ENCODE measurements at places on chromosomes 7 and 10. TPM values are rescaled to one million over a fixed set of nuclear protein-coding genes. Genes with fewer than 3 reads are reported as not detected.

The ODAD2 gene
- 0.34 TPM for polyA plus RNA-seq

The CHST3 gene
- 8.1 TPM for polyA plus RNA-seq

The PDE6C gene
- not detected for polyA plus RNA-seq

The FXYD4 gene
- polyA plus RNA-seq: not detected

The MYO3A gene
- polyA plus RNA-seq: not detected

The CYP2C18 gene
- polyA plus RNA-seq: 0.02 TPM

The MYH16 gene
- not detected for polyA plus RNA-seq

The DUSP5 gene
- 48.9 TPM for polyA plus RNA-seq

The OGDH gene
- polyA plus RNA-seq: 60.8 TPM

The TMEM176A gene
- polyA plus RNA-seq: 0.38 TPM

The RBM28 gene
- 22.9 TPM for polyA plus RNA-seq

The RNLS gene
- 16.2 TPM for polyA plus RNA-seq

The GNAT3 gene
- not detected for polyA plus RNA-seq

DNA sequence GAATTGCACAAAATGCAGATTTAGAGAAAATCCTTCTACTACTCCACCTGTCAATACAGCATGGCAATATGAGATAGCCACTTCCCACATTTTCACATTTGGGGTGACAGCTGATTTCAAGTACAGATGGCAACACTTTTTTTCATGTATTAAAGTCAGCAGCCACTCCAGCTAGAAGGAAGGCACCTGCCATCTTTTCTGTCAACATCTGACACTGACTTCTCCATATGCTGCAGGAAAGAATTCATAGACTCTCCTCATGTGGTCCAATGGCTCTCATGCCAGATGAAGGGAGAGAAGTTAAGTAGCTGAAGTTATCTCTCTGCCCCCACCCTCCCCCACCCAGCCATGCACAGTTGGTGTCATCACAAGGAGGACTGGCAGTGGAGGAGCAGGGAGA, 912.0 kb downstream of the SORCS1 start:
- DNase-seq: no peak

- DNase-seq: no peak
Measured at GRCh38 chr10:78937800-78938694, 130.7 kb upstream of the ZMIZ1 start.

DNA sequence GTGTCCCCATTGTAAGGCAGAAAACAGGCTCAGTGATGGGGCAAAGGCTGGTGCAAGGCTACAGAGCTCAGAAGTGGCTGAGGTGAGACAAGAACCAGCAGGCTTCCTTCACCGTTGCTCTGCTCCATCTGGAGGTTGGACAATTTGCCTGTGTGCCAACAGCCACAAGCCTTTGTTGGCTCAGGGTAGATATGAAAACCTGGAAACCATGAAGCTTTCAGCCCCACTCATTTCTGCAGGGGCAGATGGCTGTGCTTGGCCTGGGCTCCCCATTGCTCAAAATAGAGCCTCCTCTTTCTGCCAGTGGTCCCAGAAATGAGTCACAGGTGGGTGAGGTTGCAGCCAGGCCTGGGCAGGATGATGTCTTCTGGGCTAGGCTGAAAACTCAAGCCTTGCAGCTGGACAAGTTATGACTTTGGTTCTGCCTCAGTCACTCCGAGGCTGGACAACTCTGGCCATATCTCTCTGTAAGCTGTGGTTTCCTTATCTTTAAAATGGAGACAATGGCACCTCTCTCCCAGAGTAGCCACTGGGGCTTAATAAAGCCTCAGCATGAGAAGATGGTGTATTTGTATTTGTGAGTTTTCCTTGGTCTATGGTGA, 12.2 kb upstream of the ZNF273 start:
- DNase-seq: no peak

- no peak for DNase-seq
Measured at GRCh38 chr10:62333988-62334682, 40.0 kb upstream of the ZNF365 start.

DNA sequence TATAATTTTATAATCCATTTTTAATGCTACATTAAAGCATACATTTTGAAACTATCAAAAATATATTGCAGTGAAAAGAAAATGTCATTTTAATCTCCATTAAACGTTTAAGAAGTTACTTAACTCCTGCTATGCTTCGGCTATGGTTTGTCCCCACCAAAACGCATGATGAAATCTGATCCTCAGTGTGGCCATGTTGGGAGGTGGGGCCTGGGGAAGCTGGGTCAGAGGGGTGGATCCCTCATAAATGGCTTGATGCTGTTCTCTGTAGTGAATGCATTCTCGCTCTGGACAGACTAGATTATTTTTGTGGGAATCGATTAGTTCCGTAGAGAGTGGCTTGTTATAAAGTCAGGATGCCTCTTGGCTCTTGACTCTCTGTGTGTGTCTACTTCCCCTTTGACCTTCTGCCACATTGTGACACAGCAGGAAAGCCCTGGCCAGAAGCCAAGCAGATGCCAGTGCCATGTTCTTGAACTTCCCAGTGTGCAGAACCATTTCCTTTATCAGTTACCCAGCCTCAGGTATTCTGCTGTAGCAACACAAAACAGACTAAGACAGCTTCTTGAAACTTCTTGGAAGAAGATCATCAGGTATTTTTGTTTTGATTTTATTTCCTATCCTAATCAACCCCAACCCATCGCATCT, 77.8 kb downstream of the TCERG1L start:
- DNase-seq: no peak

DNA sequence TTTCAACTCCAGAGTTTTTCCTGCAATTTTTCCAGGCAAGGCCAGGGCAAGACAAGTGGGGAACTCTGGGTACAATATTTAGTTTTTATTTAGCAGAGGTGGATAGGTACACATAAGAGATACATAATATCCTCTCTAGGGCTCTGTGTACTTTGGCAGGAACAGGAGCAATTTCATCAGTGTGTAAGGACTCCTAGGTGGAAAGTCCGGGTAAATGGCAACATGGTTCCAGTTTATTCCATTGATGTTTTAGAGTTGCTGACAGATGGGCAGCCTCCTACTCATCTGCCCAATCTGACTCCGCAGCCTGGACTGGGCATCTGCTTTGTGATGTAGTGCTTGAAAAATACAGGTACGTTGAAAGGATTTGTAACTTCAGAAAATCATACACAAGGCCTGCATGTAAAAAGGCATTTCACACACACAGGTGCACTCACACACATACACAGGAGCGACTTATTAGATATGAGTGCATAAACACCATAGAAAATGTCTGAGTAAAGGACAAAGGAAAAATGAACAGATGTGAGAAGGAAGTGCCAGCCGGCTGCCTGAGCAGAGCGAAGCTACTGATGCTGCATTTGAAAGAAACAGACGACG, 5.7 kb downstream of the PON1 start:
- no peak for DNase-seq

GRCh38 chr10:87066178-87066577, 28.5 kb downstream of the GLUD1 start:
- no peak for DNase-seq

- no peak for DNase-seq
Measured at GRCh38 chr7:75738604-75738974, at the start of gene HIP1. HIP1 (minus strand) TSS chr7:75738941; CDS start chr7:75738920, 21 bp downstream.

- peak; percentile 20 for DNase-seq
Measured at GRCh38 chr10:103666087-103666761, 172.7 kb downstream of the NEURL1 start.

DNA sequence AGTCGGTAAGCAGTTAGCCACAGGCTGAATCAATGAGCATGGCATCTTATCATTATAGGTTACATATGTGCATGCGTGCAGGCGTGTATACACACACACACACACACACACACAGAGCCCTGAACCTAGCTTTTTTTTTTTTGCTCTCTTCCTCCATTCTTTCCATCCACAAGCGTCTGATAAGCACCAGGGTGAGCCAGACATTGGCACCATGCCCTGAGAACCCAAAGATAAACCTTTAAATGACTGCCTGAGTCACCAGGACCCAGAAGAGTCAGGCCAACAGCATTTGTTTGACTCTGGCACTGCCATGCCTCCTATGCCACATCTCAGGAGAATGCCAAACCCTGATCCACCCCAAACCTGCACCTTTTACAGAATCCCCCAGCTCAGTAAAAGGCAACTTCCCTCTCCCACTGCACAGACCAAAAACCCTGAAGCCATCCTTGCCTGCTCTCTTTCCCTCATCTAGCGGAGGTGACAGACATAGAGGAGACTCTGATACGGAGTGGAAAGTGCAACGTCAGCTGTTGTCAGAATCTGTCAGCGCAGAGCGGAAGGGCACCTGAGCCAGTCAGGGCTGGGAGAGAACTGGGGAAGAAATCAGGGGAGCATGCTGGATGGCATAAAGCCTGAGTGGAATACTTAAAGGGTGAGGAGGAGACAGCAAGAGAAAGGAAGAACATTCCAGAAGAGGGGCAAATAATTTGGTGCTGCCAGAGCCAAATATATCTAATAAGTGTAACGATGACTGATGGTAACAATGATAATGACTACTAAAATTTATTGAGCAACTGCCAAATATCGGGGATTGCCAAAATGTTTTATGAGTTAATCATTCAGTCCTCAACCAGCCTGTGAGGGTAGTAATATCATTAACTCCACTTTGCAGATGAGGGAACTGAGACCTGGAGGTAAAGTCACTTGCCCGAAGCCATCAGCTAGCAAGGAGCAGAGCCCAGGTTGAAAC, 3.2 kb downstream of the PARP12 start:
- peak; percentile 83 for DNase-seq

GRCh38 chr7:11747715-11748485, 84.1 kb downstream of the THSD7A start:
- no peak for DNase-seq

DNA sequence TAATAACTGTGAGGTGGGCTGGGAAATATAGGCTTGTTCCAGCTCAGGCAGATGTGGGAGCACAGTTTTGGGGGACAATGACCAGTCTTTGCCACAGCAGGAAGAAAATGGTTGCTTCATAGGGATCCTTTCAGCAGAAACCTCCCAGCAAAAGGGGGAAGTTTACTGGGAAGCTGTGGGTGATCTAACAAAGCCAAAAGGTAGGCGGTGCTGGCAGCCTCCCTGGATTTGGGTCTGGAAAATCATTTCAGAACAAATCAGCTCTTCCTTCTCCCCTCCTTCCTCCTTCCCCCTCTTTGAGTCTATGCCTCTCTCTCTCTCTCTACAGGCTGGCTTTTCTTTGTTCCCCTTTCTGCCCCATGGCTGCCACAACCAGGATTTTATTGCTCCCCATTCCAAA, 16.2 kb downstream of the RPS24 start:
- no peak for DNase-seq

- no peak for DNase-seq
Measured at GRCh38 chr7:121212036-121212435, 116.8 kb upstream of the WNT16 start.

GRCh38 chr7:36967387-36967786, 243.1 kb upstream of the AOAH start:
- DNase-seq: peak; percentile 55

DNA sequence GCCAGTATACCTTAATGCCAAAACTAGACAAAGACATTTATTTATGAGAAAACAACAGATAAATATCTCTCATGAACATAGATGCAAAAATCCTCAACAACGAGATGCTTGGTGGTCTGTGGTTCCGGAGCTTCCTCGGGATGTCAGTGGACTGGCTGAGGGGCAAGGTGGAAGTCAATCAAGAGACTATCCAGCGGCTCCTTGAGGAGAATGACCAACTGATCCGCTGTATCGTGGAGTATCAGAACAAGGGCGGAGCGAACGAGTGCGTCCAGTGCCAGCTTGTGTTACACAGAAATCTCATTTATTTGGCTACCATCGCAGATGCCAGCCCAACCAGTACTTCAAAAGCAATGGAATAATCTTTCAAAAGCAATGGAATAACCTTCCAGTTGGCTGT, 60.0 kb upstream of the PARD3 start:
- no peak for DNase-seq

DNA sequence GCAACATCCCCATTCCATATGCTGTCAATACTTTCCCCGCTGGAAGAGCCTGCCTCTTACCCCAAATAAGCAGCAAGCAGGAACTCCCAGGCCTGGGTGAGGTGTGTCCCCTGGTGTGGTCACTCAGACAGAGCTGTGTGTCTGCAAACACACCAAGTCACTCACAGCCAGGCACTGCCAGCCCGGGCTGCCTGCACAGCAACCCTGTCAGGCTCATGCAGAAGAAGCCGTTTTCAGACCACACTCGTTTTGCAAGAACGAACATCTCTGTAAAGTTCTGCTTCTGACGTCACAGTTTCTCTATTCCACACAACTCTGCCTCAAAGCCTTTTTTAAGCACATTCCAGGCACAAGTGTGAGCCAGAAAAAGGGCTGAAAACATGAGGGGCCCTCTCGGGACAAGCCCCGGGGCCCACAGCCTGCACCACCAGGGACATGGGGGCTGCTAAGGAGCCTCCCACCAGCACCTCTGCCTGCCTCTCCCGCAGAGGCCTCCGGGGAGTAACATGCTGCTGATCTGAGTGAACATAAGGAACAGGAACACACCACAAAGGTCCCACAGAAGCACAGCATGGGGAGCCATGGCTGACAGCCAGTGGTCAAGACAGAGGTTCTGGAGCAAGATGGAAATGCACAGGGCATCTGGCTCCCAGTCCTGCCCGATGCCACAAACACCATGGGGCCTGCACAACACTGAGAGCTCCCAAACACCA, 11.4 kb downstream of the PTPRN2 start:
- DNase-seq: no peak

- DNase-seq: peak; percentile 49
Measured at GRCh38 chr7:87218796-87219544, 562 bp downstream of the TMEM243 start.

- no peak for DNase-seq
Measured at GRCh38 chr7:17770710-17771375, 169.5 kb downstream of the SNX13 start.

- DNase-seq: no peak
Measured at GRCh38 chr10:51285601-51286000, 211.3 kb downstream of the PRKG1 start.

DNA sequence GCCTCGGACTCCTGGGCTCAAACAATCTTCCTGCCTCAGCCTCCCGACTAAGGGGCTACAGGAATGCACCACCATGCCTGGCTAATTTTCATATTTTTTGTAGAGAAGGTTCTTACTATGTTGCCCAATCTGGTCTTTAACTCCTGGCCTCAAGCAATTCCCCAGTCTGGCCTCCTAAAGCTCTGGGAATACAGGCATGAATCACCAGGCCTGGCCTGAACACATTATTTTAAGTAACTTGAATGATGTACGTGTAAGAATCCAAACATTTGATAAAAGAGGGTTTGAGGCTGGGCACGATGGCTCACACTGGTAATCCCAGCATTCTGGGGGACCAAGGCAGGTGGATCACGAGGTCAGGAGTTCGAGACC, 13.0 kb upstream of the BAMBI start:
- peak; percentile 79 for DNase-seq

DNA sequence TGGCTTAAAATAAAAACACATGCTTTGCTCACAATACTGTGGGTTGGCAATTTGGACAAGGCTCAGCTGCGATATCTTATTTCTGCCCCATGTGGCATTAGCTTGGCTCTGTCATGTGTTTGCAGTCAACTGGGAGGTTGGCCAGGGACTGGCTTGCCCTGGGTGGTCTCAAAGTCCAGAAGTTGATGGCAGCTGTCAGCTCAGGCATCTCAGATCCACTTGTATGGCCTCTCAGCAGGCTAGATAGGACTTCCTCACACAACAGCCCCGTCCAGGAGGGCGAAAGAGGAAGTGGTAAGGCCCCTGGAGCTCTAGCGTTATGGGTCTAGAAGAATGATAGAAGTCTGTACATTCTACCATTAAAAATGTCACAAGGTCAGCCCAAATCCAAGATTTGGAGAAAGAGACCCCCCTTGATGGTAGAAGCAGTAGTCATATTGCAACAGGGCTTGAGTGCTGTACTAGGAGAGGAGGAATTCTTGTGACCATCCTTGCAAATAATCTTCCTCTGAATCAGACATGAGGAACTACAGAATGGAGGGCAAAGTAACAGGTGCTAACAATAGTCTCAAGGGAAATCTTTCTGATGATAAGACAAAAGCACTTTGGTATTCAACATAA, 166.2 kb downstream of the FAM107B start:
- DNase-seq: no peak

- no peak for DNase-seq
Measured at GRCh38 chr10:83954193-83954799, 185.0 kb upstream of the GHITM start.
